AG09319 (cell line): ENCODE measurements at places on chromosomes 5 and 9.

DNA sequence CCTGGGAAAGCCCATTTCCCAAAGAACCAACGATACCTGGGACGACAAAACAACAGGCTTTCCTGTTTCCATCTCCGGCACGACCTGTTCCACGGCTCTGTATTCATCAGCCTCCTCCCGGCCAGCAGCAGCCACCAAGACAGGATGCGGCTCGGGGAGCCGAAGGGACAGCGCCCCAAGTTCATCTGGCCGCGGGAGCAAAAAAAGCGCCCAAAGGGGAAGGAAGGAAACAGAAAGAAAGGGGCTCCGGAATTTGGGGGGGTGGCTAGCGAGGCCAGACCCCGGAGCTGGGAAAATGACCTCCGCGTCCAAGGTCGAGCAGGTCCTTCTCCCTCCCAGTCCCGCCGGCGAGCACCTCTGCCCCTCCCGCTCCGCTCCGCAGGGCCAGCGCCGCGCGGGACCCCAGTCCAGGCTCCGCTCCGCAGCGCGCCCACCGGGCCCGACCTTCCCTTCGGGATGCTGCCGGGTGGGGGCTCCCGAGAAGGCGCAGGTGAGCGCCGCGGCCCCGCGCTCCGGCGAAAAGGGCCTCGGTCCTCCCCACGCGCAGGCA, 608 bp downstream of the ELOVL7 start:
- no peak for DNase-seq

DNA sequence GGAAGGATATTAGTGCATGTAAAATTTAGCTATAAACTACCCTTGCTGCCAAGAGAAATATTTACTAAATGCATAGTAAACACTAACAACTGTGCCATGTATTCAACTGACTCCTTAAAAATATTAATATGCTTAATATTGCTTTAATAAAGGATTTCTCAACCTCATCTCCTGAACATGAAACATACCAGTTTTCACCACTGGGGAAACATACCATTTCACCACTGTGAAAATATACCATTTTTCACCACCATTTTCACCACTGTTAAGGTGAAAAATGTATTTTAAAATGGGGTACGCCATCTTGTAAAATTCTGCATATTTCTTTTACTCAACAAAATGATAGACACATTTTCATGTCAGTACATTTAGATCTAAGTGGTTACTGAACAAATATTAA, 4.5 kb downstream of the RAB14 start:
- DNase-seq = no peak

DNA sequence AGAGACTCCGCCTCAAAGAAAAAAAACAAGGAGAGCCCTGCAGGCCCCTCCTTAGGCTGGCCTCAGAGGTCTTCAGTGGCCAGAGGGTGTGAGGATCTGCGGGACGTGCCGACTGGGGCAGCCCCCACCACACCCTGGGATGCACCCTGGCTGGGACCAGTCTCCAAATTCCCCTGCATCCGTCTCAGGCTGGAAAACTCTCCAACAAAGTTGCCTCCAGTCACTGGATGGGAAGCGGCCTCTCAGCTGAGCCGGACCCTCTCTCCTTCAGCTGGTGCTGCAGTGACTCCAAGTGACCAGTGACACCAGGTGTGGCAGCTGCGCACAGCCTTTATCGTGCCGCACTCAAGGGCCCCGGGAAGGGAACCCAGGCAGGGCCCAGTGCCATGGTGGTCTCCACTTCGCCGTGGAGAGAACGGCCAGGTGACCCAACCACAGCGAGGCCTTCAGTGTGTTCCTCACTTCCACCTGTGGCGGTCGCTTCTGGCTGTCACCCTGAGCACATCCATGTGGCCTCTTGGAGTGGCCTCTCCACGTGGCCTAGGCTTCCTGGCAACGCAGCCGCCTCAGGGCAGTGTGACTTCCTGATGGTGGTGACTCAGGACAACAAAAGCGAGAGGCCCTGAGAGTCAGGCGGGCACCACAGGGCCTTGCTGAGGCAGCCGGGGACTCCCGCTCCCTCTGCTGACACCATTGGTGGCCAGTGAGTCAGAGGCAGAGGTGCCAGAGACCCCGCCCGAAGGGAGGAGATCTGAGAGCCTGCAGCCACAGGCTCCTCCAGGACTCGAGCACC, 19.3 kb upstream of the CAMSAP1 start:
- DNase-seq = peak; percentile 18

GRCh38 chr5:74164725-74165235, 475.7 kb downstream of the ENC1 start:
- DNase-seq = no peak

DNA sequence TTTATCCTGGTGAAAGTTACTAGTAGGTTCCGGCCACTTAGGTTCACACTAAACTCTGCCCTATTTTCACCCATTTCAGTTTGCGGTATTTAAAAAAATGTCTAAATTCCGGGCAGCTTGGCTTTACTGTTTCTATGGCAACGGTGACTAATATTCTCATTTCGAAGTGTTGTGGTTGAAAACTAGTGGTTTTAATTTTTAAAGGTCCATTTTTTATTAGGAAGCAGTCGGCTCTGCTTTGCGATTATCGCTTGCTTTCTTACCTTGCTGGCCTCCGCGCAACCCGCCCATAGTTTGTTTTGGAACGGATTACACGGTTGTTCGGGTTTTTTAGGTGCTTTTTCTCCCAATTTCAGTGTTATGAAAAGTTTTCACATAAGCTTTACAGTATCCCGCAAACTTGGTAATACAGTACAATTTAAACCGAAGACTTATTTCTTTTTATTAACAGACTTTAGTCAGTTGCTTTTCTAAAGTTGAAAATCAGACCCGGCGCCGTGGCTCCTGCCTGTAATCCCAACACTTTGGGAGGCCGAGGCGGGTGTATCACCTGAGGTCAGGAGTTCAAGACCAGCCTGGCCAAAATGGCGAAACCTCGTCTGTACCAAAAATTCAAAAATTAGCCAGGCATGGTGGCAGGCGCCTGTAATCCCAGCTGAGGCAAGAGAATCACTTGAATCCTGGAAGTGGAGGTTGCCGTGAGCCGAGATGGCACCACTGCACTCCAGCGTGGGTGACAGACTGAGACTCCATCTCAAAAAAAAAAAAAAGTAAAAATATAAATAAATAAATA, 1.6 kb downstream of the KDM4C start:
- peak; percentile 51 for DNase-seq

- no peak for DNase-seq
These were observed 39.5 kb downstream of the CD180 start for GRCh38 chr5:67156976-67157583.

GRCh38 chr9:33202552-33203201, 35.5 kb upstream of the B4GALT1 start:
- no peak for DNase-seq

DNA sequence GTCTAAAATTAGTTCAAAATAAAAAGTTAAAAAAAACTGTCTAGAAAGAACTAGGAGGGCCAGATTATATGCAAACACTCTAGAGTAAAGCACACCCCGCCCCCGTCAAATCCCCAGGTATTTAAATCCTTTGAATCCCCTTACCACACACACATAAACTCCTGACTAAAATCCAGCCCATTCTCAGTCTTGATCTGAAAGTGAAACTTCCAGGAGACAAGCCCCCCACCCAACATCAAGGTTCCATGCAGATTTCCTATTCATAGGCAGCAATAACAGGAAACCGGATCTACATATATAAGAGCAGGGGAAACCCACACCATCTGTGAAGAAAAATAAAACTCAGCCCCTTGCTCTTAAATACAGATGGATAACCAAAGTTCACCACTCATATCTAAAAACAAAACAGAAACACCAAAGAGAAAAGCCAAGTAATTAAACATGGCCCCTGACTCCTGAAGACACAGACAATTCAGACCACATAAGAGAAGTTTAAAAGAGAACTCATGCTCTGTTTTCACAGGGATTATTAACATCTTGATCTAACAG, 42.3 kb downstream of the MARCHF3 start:
- DNase-seq = no peak

- DNase-seq = no peak
These were observed 135.0 kb downstream of the OXCT1 start for GRCh38 chr5:41735213-41735612.

DNA sequence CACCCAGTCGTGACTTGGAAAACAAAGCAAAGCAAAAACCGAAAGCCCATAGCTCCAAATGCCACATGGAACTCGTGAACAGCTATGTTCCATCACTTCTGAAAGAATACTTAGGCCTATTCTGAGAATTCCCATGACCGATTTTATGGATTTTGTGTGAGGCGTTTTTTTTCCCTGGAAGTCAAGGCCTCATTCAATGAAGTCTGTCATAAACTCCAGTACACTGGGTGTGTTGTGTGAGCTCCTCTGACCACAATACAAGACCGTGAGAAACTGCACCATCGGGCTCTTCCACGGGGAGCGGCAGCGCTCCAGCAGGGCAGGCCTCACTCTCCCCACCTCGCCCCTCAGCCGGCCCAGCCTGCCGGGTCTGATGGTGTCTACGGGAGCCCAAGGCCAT, 209.5 kb downstream of the FANCC start:
- no peak for DNase-seq

DNA sequence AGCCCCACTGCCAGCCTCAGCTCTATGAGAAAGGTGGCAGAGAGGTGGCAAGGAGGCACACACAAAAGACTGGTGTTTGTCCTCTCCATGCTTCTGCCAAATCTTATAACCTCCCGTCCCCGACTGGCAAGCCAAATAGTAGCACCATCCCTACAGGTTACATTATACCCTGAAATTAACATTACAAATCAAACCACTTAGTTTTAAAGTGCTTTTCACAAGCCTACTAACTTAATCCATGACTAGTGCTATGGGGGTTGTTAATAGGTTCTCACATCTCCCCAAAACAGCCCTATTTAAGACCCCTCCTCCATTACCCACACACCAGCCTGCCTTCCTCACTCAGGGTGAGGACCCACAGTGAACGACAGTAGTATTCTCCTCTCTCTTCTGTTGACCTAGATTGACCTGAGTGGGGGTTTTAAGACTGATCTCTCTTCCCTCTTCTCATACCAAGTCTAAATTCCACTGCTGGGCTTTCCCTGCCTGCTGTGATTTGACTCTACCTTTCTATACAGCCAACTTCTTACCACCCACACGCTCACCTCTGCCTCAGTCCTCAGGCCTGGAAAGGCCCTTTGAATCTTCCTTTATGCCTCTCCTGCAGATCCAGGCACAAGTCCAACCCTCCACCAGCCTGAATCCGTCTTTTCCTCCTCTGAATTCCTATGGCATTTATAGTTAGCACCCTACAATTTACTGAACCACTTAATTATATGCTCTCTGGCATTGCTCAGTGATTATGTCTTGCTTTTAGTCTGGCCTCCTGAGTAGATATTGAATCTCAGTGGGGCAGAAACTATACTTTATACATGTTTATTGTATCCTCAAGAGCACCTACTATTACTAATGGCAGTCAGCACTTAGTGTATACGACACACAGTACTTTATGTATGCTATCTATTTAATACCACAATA, 116.1 kb downstream of the TMEM174 start:
- no peak for DNase-seq
